Smooth muscle cell of the pulmonary artery (primary cell): ENCODE measurements at places on chromosomes 7 and 10. TPM values are rescaled to one million over a fixed set of nuclear protein-coding genes. Genes with fewer than 3 reads are reported as not detected.

Gene ENO4
- total RNA-seq, result 0.07 and 0.13 TPM in 2 replicates

Gene MRPS17
- total RNA-seq, result 10.4 and 11.1 TPM in 2 replicates

Gene RAPGEF5
- total RNA-seq, result 23.8 and 35.8 TPM in 2 replicates

Gene EPO
- total RNA-seq, result not detected in 2 replicates

Gene PLAU
- 73.5 and 110 TPM in 2 replicates for total RNA-seq

Gene TUBAL3
- not detected in 2 replicates for total RNA-seq

Gene SLC18A3
- total RNA-seq, result not detected in 2 replicates

Gene TDRD1
- total RNA-seq, result 0.13 and 1.2 TPM in 2 replicates

Gene CYP2C19
- not detected in 2 replicates for total RNA-seq

Gene NPY
- total RNA-seq, result 2.3 TPM in 1 of 2 replicates, not detected in the other

Gene EPDR1
- total RNA-seq, result 43.8 and 113 TPM in 2 replicates

Gene WDFY4
- total RNA-seq, result not detected in 2 replicates

Gene ASB15
- not detected in 2 replicates for total RNA-seq

Gene VAX1
- total RNA-seq, result not detected in 2 replicates

Gene GIMAP1
- 0.03 TPM in 1 of 2 replicates, not detected in the other for total RNA-seq

Gene TSPAN33
- 0.26 and 0.53 TPM in 2 replicates for total RNA-seq

Gene KIAA1549
- total RNA-seq, result 0.85 and 1.6 TPM in 2 replicates

Gene SVOPL
- not detected in 2 replicates for total RNA-seq

Gene BCAP29
- total RNA-seq, result 45.7 and 45.9 TPM in 2 replicates
